ENCODE measurements at places on chromosomes 12 and 14.

DNA sequence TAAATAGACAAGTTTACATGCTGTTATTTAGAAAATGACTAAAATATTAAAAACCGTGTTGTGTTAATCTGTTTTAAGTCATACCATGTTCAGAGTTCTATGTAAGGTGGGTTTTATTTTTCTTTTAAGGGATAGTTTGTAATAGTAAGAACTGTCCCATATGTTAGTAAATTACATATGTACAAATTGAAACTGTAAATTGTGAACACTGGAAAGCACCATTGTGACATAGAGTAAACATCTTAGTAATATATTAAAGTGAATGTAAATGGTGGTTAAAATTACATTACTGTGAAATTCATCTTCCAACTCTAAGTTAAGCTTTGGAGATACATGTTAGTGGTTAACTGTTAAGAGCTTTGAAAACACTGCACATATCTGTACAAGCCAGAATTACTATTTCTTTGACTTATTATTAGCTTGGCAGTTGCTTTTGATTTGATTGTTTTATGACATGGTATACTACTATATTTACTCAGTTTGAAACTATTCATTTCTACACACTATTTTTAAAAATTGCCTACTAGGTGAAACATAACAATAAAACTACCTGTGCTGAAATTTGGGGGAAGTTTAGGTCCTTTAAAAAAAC, 27.4 kb upstream of the DIP2B start:
- no peak for DNase-seq

- no peak for DNase-seq
These were observed 91.3 kb downstream of the RPAP3 start for GRCh38 chr12:47614521-47614920.

DNA sequence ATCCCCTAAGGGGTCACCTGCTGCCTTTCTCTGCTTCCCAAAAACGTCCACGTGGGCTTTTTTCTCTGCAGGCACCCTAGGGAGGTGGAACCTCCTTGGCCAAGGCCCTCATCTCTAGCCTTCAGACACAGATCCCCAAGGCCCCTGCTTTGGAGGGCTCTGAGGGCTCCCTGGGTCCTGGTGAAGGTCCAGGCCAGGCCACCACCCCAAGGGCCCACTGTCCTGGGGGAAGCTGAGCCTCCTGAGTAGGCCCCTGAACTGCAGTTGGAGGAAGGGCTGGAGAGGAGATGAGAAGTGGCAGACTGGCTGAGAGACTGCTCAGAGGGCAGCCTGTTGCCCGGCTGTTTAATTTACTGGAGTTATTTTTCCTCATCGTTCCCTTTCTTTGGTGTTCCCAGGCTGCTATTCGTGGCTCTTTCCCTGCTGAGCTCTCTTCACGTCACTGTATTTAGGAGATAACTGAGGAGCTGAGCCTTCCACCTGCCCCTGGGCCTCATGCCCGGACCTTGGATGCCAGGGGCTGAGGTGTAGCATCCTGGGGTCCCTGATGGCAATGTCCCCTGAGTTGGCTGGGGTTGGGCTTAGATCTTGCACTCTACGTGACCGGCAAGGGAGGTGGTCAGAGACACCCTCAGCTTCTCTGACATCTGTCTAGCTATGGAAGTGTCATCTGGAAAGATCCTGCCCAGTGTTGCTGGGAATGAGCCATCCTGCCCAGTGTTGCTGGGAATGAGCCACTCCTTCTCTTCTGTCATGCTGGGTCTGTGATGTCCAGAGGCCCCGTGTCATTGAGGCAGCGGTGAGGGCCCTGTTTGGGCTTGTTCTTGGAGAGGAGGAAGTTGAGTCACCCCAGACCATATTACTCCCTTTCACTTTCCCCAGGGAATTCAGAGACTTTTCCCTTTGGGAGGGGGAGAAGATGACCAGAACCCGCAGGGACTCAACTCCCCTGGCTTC, 139.8 kb downstream of the TSPAN9 start:
- DNase-seq, result no peak

DNA sequence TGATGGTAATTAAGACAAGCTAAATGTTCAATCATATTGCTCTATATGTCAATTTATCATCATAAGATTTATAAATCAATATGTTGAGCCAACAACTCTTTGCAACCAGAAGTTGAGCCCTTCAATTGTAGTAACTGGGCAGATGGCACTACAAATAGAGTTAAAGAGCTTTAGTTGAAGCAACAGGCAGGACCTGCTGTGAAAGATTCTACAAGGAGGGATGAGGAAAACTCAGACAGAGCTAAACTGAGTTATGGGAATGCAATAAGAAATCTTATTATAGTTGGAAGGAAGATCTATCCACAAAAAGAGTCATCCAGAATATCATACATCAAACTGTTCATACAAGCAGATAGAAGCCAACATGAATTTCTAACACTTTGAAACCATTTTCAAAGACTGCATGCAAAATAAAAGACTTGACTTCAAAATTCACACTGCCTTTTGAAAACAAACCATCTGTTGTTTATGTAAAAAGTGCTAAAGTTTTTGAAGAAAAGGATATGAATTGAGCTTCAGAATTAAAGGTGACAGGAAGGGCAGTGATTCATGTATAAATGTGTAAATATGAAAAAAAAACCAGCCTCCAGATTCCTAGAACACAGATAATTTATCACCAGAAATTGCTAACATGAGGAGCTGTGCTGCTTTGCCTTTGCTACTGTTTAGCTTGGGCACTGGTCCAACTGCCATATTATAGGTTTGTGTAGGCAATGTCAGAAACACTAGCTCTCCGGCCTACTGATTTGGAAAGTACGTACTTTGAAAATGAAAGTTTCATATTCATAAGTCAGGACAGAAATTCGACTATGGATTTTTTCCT, 133.2 kb downstream of the SLC35F4 start:
- no peak for DNase-seq

DNA sequence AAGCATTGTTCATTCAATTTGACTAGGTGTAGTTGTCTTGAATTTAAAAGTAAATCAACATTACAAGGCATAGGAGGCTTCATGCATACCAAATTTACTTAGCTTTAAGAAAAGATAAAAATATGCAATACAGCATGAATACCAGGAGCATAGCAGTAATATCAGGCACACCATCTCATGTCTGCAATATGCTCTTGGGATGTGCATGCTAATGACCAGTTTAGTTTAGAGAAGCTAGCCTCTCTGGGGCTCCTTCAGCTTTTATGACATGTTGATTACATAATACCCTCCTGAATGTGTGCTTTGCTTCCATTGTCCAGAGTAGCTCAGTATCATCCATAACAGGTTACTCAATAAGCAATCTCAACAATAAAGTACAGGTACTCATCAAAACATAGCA, 497.2 kb downstream of the FLRT2 start:
- DNase-seq, result no peak

- no peak for DNase-seq
These were observed 2.4 kb downstream of the BTG1 start for GRCh38 chr12:92143258-92143657.

- no peak for DNase-seq
These were observed 14.4 kb downstream of the GALNT16 start for GRCh38 chr14:69274321-69274720.

GRCh38 chr12:57097554-57097835, 8.6 kb downstream of the NAB2 start:
- DNase-seq, result no peak

- DNase-seq, result no peak
These were observed 467.1 kb downstream of the ATP23 start for GRCh38 chr12:58408516-58408915.

- DNase-seq, result no peak
These were observed 11.4 kb upstream of the FOS start for GRCh38 chr14:75267141-75267721.

- DNase-seq, result no peak
These were observed 752.6 kb upstream of the FLRT2 start for GRCh38 chr14:84777356-84777755.

DNA sequence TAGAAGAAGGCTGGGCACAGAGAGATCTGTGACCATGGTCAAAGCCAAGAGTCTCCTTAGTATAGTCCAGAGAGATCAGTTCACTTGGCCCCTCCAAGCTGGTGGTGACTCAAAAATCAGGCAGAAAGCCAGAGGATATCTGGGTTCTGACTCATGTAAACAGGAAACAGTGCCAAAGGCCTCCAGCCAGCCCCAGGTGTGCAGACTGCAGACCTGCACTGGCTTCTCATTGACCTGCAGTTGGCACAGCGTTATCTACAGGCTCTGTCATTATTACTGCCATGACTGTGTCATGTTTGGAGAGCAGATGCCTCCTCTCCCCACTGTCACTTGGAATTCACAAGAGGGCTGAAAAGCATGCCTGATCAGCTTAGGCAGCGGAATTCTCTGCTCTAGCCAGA, 295.7 kb upstream of the PRKD1 start:
- DNase-seq, result no peak

- DNase-seq, result no peak
These were observed 5.7 kb downstream of the MIPOL1 start for GRCh38 chr14:37203423-37203822.

DNA sequence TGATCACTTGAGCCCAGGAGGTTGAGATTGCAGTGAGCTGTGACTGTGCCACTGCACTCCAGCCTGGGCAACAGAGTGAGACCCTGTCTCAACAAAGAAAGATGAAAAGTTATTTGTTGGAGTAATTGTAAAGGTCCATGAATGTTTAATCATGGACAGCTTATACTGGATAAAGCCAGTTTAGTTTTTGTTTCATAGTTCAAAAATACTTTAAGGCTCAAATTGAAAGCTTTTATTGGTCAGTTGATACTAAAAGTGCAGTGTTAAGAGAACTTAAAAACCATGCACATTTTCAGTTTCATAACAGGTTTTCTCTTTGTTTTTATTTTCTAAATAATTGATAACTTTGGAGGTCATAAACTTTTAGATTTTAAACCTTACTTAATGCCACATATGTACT, 108.4 kb downstream of the MON2 start:
- DNase-seq, result no peak

DNA sequence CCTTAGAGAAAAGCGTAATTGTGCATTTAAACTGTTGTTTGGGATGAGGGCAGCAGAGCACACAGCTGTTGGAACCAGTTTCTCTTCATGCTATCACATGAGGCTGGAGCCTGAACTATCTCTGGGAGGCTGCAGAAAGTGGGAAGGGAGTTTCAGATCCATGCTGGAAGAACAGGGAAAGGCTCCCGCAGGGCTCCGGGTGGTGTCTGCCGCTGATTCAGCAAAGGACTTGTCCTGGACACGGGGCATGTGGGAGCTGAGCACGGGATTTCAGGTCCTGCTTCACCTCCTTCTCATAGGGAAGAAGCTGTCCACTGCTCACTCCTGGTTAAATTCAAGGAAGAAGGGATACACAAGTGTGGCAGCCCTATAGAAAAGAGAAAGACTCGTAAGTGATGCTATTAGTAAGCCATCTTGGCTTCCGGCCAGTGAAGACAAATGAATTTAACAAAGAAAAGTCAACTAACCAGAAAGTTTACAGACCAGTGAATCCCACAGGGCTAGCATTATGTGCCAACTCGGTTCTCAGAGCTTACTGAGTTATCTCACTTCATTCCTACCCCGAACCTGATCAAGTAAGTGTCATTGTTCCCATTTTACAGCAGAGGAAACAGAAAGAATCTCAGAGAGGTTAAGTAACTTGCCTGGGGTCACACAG, 6.7 kb upstream of the FZD10 start:
- no peak for DNase-seq

DNA sequence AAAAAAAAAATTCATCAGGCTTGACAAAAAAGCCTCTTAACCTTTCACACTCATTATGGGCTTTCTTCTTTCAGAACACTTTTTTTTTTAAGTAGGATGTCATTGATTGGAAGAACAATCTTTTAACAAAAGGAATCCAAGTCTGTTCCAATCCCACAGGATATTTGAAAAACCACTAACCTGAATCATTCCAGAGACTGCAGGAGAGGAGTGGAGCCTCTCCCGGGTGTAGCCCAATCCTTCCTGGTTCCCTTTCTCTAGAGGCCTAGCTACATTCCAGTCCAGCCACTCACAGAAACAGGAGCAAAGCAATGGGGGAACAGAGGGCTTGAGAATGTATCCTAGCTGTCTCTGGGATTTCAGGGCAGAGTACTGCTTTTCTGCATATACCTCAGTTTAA, 4.3 kb downstream of the MFAP5 start:
- DNase-seq, result no peak

GRCh38 chr12:1069846-1070245, 78.8 kb downstream of the ERC1 start:
- no peak for DNase-seq

- no peak for DNase-seq
These were observed 27.6 kb downstream of the EML5 start for GRCh38 chr14:88765130-88765529.

GRCh38 chr12:95951515-95951914, 8.4 kb downstream of the AMDHD1 start:
- DNase-seq, result no peak

DNA sequence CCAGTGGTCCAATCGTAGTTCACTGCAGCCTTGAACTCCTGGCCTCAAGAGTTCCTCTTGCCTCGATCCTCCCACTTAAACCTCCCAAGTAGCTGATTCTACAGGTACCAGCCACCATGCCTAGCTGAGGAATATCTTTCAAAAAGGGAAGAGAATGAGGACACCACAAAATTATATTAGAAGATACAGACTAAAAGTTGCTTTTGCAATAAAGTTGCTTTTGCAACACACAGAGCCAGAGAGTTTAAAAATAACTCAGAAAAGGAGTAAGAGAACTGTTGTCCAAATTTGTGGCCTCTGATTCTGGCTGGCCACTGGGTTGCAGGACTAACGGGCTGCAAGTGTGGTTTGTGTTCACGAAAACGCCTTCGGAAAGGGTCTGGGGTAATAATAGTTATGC, 19.8 kb downstream of the TMEM253 start:
- DNase-seq, result no peak
